ENCODE measurements at places on chromosomes 16 and 17. TPM values are rescaled to one million over a fixed set of nuclear protein-coding genes. Genes with fewer than 3 reads are reported as not detected.

DNA sequence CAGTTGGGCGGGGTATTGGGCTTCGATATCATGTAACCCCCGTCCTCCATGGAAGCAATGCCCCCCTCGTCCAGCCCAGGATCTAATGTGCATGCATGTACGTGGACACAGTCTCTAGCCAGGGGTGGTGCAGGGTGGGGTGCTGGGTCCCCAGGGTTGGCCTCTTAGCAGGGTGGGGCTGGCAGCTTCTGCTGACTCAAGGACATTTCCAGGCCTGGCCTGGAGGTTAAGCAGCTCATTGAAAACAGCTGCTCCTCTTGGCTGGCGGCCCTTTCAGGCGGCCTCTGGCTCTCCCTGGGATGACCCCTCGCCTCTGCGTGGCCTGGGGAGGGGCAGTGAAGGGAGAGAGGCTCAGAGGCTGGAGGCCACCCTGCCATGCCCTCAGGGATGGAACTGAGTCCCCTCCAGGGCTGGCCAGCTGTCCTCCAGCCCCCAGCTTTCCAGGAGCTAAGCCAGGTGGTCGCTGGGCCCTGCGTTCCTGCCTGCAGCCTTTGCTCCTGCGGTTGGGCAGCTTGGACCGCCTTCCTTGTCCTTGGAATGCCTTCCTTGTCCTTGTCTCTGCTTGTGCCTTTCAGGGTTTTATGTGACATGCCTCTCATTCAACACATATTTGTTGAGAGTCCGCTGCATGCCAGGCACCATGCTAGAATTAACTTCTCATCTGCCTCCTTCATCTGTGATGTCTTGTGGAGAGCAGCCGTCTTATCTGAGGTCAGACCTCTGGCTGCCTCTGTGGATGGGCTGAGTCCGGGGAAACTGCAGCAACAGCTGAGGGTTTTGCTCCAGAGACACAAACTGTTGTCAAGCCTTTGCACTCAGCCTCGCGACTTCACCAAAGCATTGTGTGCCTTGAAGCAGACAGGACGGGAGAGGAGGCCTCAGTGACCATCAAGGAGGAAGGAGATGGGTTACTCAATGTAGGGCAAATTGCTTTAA is 26.6 kb downstream of the MRC2 start:
- DNase-seq = no peak

- DNase-seq = no peak
Observed at GRCh38 chr16:71504901-71505300, 15.8 kb upstream of the ZNF19 start.

DNA sequence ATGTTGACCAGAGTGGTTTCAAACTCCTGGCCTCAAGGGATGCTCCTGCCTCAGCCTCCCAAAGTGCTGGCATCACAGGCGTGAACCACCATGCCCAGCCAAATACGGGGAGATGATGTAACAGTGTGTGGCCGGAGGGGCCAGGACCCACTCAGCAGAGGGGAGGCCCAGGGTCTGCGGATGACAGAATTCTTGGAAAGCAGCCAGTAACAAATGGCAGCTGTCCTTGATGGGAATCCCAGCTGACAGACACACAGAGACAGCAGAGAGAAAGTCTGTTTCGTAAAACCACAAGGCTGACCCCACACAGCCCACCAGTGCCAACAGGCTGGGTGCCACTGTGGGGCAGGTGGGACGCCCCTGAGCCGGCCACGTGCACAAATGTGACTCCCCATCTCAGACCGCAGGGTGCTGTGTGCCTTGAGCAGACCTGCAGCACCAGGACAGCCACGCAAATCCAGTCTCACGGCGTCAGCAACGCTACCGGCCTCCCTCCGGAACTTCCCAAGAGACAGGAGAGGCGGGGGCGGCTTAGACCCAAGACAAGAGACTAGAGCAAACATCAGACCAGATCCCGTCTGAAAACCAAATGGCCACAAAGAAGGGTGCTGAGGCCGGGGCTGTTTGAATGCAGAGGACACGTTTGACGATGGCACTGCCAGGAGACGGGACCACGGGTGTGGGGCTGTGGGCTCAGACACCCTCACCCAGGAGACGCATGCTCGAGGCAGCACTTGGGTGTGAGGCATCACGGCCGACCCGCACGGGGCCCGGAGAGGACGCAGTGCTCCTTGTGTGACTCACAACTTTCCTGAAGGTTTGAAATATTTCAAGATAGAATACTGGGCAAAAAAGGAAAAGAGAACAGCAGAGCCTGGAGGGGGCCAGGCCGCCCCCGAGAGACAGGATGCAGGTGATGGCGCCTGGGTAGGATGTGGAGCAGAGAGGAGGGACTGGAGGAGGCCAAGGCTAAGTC is 24.6 kb downstream of the CTU2 start:
- DNase-seq = no peak

PIPOX gene
- total RNA-seq = 4.0 TPM

GRCh38 chr17:43679911-43680310 is 18.2 kb upstream of the MEOX1 start:
- DNase-seq = no peak

Measured in urinary bladder (tissue), 4 donors.